ENCODE measurements at places on chromosomes 11 and 22.
A peak's percentile ranks its signal among the peaks of the same experiment; 100 is the strongest.

GRCh38 chr11:17415523-17416104 lies 27.2 kb upstream of the KCNJ11 start:
- DNase-seq: no peak

- no peak for DNase-seq
Observed at GRCh38 chr11:128208329-128209137, 378.8 kb downstream of the ETS1 start.

DNA sequence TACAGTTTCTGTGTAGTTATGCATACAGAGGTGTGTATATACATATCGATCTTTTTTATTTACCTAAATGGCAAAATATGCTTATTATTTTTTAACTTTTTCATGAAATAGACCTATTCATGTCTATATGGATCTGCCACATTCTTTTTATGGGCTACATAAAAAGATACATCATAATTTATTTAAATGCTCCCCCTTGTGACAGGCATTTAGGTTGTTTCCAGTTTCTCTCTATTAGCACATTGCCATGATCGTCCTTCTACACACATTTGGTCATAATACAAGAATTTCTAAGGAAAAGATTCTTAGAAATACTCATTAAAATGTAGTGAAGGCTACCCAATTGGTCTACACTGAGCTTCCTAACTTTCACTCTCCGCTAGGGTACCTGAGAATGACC lies 1067.4 kb downstream of the OPCML start:
- no peak for DNase-seq

GRCh38 chr11:133134314-133135173 lies 397.8 kb downstream of the OPCML start:
- DNase-seq: peak; percentile 59

GRCh38 chr11:115251126-115251525 lies 253.1 kb downstream of the CADM1 start:
- DNase-seq: no peak

DNA sequence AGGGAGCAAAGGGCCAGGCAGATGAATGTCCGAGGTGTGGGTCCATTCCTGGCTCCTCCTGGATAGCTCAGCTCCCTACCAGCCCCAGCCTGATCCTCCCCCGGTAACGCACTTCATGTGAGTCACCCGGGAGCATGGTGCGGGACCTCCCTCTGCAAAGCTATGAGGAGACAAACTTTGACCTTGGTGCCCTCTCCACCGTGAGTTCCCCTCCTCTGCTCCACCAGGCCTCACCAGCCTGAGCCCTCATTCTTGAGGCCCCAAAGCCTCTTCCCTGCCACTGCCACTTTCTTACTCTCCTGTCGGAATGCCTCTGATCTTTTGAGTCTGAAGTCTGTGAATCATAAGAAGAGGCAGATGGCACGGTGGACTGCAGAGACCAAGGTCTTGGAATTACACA lies 37.4 kb upstream of the CD82 start:
- no peak for DNase-seq

DNA sequence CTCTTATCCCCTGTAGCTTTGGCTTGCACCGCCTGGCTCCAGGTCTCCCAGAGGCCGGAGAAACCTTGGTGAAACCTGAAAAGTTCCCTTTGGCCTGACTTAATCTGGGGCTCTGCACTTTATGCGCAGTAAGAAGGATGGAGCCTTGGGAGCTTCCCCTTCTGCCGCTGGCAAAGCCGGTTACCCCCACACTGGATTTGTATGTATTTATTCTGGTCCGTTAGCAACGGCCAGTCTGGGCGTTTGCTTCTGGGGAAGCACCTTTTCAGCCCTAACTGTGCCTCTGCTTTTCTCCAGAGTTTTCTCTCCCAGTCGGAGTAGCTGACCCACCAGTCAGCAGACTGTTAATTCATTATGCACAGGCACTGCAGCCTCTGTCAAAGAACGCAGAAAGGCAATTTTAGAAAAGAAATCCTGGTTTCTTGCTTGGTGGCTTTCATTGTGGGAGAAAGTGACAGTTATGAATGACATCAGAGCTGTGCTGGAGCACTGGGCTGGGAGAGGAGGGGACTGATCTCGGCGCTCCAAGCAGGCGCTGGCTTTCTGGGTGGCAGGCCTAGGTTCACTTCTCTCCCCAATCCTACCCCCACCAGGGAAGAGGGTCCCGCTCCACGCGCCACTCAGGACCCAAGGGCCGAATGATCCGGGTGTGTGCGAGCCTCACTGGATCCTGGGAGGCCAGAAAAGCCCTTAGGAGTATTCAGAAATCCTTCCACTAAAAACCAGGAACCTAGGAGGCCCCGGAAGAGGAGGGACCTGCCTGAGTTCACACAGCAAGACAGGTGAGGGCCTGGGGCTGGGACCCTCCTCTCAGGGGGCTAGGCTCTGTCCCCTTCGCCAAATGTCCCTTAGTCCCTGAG lies 70.2 kb downstream of the RTL6 start:
- DNase-seq: no peak

DNA sequence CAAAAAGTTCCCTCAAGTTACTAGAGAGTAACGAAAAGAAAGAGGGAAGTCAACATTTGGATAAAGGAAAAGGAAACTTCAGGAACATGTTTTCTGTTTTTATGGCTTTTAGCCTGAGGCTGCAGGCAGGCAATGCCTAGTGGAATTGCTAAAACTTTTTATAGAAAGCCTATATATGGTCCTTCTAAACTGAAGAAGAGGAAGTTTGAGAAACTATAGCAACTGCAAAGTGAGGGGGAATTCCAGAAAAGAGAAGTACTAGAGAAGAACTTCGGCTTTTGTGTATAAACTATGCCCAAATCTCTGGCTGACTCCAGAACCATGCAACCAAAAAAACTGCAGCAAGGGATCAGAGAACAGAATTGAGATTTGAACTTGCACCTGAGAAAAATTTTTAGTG lies 74.3 kb upstream of the ARHGAP42 start:
- no peak for DNase-seq

- DNase-seq: peak; percentile 25
Observed at GRCh38 chr22:45977003-45977411, at the start of gene WNT7B. Gene WNT7B (minus strand): TSS chr22:45977162. CDS start chr22:45976754, 408 bp downstream.

DNA sequence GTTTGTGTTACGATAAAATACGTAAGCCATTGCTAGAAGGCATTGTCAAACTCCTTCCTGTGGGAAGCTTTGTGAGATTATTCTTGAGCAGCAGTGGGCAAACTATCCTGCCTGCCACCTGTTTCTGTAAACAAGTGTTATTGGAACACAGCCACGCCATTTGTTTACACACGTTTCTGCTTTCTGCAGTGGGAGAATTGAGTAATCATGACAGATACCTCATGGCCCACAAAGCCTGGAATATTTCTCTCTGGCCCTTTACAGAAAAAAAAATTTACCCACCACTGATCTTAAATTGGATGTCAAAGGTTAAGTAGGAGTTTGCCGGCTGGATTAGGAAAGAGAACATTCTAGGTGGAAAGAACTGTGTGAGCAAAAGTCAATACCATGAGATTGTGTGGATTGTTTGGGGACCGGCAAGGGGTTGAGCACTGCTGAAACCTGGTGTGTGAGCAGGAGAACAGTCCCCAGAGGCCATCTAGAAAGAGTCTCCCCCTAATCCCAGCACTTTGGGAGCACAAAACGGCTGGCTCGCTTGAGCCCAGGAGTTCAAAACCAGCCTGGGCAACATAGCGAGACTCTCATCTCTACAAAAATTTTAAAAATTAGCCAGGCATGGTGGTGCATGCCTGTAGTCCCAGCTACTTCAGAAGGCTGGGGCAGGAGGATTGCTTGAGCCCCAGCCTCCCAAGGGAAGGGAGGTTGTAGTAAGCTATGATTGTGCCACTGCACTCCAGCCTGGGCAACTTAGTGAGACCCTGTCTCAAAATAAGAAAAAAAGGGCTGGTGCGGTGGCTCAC lies 6.0 kb upstream of the PLA2G6 start:
- DNase-seq: no peak
